ENCODE measurements at places on chromosomes 5 and 9. TPM values are rescaled to one million over a fixed set of nuclear protein-coding genes. Genes with fewer than 3 reads are reported as not detected.

PTPRD gene
- 4.9 TPM for total RNA-seq

ST6GALNAC4 gene
- total RNA-seq = 53.8 TPM

PTTG1 gene
- 212 TPM for total RNA-seq

DIRAS2 gene
- total RNA-seq = not detected

CNTNAP3 gene
- total RNA-seq = 13.0 TPM

RICTOR gene
- total RNA-seq = 96.1 TPM

SPINK1 gene
- total RNA-seq = not detected

TAF11L10 gene
- not detected for total RNA-seq

NME5 gene
- 1.1 TPM for total RNA-seq

MTAP gene
- total RNA-seq = 42.1 TPM

SV2C gene
- total RNA-seq = not detected

ZCCHC7 gene
- 17.2 TPM for total RNA-seq

ADRA1B gene
- not detected for total RNA-seq

RGS7BP gene
- total RNA-seq = 0.32 TPM

FOXI1 gene
- not detected for total RNA-seq

TUSC1 gene
- 19.2 TPM for total RNA-seq

TMEM174 gene
- total RNA-seq = not detected

C5orf15 gene
- 40.3 TPM for total RNA-seq

PIP5KL1 gene
- total RNA-seq = 0.91 TPM

PTGES gene
- 0.32 TPM for total RNA-seq

C9 gene
- not detected for total RNA-seq

CHSY3 gene
- 21.9 TPM for total RNA-seq

All from epithelial cell of umbilical artery (primary cell).